ENCODE measurements at places on chromosomes 12 and 14.

- no peak for DNase-seq
Observed at GRCh38 chr14:33030386-33030785, 91.7 kb downstream of the NPAS3 start.

GRCh38 chr14:101604935-101605780 lies 43.9 kb downstream of the DIO3 start:
- DNase-seq, result no peak

DNA sequence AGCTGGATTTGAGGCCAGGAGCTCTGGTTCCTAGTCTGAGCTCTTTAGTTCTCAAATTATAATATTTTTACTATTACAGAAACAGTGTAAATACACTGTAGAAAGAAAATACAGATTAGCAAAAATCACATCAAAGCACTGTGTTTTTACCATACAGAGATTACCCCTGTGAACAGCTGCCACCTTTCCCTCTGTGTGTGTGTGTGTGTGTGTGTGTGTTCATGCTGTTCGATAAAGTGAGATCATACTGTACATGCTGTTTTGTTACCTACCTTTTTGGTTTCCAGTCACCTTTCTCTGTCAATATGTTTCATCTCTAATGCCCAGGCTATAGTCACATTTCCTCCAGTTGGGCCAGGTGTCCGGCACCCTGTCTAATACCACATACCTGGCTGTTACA lies 26.9 kb downstream of the MVK start:
- no peak for DNase-seq

- DNase-seq, result no peak
Observed at GRCh38 chr12:106135075-106135474, 3.7 kb downstream of the NUAK1 start.

DNA sequence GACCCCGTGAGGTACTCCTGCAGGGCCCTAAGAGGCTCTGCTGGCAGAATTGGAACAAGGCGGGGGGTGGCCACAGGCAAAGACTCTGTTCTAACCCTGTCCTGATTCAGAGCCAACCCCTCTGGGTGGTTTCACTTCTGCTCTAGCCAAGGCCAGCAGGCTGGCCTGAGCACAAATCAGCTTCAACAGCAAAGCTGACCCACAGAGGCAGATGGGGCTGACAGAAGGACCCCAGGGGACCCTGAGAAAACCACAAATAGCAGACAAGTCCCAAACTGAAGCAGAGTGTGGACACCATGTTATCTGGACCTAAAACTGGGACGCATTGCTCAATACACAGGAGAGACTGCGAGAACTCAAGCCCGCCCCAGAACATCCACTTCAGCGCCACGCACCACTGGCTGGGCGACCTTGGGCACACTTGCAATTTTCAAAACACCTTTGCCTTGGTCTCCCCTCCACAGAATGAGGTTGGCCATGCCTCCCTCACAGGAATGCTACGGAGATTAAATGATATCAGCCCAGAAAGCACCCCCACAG lies 76.4 kb upstream of the DICER1 start:
- DNase-seq, result no peak

DNA sequence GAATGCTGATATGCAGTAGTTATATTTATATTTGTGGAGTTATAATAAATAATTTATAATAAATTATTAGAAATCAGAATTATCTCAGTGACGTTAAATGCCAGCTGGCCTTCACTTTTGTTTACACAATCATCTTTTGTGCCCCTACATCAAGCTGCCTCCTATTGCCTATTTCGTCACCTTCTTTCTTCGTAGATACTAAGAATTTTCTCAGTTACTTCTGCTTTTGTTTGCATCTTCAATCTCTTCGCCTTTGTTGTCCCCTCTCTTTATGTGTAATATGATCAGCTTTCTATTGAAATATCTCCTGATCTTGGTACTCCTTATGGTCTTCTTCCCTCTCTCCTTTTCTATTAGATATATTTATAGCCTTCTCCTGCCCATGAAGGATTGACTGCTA lies 197.0 kb downstream of the ERC1 start:
- DNase-seq, result no peak

Data from neural crest cell (in vitro differentiated cells).